Activated CD8-positive, alpha-beta T cell treated with anti-CD3 and anti-CD28 coated beads for 36 hours (primary cell): ENCODE measurements at places on chromosomes 3 and 15. TPM values are rescaled to one million over a fixed set of nuclear protein-coding genes. Genes with fewer than 3 reads are reported as not detected.
A peak's percentile ranks its signal among the peaks of the same experiment; 100 is the strongest.

DNA sequence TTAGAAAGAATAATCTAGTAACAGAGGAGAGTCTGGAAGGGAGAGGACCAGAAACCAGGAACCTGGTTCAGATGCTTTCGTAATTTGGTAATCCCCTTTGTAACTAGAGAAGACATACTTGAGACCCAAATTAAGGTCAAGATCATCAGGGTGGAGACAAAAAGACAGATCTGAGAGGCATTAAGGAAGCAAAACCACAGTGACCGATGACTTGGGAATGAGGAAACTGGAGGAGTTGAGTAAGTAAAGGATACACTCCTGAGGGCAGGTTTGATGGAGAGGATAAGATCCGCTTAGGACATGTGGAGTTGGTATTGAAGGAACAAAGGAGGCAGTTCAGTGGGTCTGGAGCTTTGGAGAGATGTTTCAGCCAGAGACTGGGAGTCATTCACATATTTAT lies 23.6 kb upstream of the BCL2A1 start:
- no peaks in the 10 kb centered on the region for H3K27me3 ChIP-seq
- no peak overlapping the region for H3K4me3 ChIP-seq
- no peak for DNase-seq

- H3K4me1 ChIP-seq: no peaks in the 10 kb centered on the region
- no peak for DNase-seq
- H3K36me3 ChIP-seq: no peaks in the 10 kb centered on the region
- no peak overlapping the region for H3K4me3 ChIP-seq
- no peaks in the 10 kb centered on the region for H3K27me3 ChIP-seq
Observed at GRCh38 chr15:46413799-46414198, 779.0 kb downstream of the SQOR start.

DNA sequence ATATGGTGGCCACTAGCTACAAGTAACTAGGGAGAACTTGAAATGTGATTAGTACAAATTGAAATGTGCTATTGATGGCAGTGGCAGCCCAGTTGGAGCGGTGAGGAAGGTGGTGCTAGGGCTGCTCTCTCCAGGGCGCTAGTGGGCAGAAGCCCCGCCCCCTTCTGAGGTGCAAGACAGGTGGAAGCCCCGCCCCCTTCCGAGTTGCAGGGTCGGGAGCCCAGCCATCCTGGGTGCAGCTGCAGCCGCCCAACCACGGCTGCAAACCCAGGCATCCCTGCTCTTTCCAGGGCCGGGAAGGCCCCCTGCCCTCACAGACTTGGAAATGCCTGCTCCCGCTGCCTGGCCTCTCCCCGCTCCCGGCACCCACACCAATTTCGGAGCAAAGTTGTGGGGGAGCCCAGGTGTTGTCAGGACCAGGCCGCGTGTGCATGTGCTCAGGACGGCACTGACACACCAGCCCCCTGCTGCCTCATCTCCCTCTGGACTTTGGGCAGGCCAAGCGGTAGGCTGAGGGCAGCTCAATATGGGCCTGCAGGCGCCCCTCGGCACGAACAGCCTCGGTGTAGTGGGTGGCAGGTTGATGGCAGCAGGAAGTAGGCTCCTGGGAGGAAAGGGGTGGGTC lies 10.0 kb downstream of the ATR start:
- no peak overlapping the region for H3K4me3 ChIP-seq
- H3K4me1 ChIP-seq: peaks cover 14% of the 10 kb centered on the region
- H3K27me3 ChIP-seq: no peaks in the 10 kb centered on the region
- no peak overlapping the region for H3K27ac ChIP-seq
- peaks cover 26% of the 10 kb centered on the region for H3K36me3 ChIP-seq

GRCh38 chr15:81955382-81956062 lies 90.3 kb downstream of the MEX3B start:
- no peak for DNase-seq
- H3K27me3 ChIP-seq: no peaks in the 10 kb centered on the region
- H3K27ac ChIP-seq: no peak overlapping the region
- H3K4me1 ChIP-seq: no peaks in the 10 kb centered on the region

- peak; percentile 66 for DNase-seq
- peaks cover 16% of the 10 kb centered on the region for H3K27me3 ChIP-seq
- H3K4me3 ChIP-seq: peak overlapping the region; percentile 74
- H3K27ac ChIP-seq: peak overlapping the region; percentile 72
Observed at GRCh38 chr3:23202203-23202920, 765 bp upstream of the UBE2E2 start.

Gene GRAMD1C
- total RNA-seq: 0.29 TPM

GRCh38 chr3:144744473-144744872 lies 772.9 kb downstream of the DIPK2A start:
- H3K4me1 ChIP-seq: no peaks in the 10 kb centered on the region
- H3K27ac ChIP-seq: no peak overlapping the region
- no peaks in the 10 kb centered on the region for H3K27me3 ChIP-seq
- H3K36me3 ChIP-seq: no peaks in the 10 kb centered on the region
- DNase-seq: no peak
